Fibroblast of skin of left biceps (primary cell): ENCODE measurements at places on chromosomes 5 and 9.

DNA sequence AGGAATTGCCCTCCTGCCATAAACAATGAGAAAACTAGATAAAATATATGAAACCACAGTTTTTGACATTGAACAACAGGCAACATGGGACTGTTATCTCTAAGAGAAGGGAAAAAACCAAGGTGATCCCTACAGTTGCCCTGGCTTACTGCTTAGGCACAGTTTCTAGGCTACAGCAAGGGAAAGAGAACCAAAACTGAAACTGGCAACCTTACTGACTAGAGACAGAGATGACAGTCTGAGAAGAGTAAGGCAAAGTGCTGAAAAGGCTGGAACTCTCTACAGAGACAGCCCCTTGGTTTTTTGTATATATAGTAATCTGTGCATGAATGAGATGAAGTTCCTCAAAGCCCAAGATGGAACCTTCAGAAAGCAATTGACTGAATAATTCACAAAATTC is 36.2 kb upstream of the REEP2 start:
- no peak for DNase-seq

GRCh38 chr9:107693625-107694326 is 204.2 kb upstream of the KLF4 start:
- peak; percentile 57 for DNase-seq

DNA sequence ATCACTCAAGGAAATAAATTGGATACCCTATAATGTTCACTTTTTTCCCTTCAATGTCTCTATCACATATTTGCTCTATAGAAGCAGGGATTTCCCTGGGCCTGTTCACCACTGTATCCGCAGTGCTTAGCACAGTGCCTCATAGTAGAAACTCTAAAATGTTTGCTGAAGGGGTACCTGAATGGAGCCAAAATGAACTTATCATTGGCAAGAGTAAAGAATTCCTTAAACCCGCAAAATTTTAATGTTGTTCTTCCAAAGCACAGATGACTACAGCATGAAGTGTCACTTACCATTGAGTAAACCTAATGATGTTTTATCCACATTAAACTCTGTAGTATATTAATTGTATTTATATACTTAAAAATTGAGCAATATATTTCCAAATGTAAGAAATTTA is 96.1 kb downstream of the JAKMIP2 start:
- no peak for DNase-seq

DNA sequence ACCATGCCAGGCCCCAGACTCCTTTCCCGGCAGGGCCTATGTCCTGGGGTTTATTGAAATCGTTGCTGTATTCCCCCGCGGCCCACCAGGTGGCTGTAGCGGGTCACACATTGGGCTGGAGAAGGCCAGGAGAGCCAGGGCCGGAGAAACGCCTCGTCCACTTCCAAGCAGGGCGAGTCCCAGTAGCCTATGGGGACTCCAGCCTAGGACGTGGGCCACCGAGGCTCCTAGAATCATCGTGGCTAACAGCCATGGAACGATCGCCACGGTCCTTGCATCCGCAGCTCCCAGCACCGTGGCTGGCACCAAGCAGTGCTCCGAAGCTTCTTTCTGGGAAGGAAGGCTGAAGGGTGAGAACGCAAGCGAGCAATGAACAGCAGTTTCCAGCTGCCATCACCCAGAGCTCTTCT is 87.7 kb downstream of the ENTREP1 start:
- DNase-seq = no peak

- DNase-seq = no peak
Observed at GRCh38 chr9:24245988-24246387, 299.7 kb downstream of the IZUMO3 start.

DNA sequence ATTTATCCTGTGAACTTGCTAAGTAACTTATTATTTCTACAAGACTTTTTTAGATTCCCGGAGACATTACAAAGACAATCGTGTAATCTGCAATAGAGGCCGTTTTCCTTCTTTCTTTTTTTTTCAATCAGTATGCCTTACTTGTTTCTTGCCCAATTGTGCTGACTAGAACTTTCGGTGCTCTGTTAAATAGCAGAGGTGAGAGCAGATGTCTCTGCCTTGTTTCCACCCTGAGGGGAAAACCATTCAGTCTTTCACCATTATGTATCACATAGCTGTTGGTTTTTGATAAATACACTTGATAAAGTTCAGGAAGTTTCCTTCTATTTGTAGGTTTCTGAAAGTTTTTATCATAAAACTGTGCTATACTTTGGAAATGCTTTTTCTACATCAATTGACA is 10.3 kb downstream of the SPATA31E1 start:
- no peak for DNase-seq

- DNase-seq = no peak
Observed at GRCh38 chr9:130707225-130707976, 13.8 kb downstream of the EXOSC2 start.

DNA sequence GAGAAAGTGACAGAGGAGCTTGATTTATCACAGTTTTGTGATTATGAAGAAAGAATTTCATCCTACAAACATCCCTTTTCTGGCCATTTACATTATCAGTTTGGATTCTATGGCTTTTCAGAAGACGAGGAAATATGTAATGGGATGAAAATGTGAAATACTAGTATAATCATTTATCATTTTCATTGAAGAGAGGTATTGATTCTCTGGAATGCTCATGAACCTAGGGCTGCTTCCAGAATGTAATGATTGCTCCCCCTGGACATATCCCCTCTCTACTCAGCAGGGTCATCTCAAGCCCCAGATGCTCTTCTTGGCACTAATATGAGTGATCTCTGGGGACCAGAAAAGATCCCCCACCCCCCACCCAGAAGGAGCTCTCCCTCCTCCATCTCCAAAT is 106.7 kb upstream of the ZNF618 start:
- DNase-seq = no peak
